IPS DF 6.9 (cell line): ENCODE measurements at places on chromosomes 5 and 9.

DNA sequence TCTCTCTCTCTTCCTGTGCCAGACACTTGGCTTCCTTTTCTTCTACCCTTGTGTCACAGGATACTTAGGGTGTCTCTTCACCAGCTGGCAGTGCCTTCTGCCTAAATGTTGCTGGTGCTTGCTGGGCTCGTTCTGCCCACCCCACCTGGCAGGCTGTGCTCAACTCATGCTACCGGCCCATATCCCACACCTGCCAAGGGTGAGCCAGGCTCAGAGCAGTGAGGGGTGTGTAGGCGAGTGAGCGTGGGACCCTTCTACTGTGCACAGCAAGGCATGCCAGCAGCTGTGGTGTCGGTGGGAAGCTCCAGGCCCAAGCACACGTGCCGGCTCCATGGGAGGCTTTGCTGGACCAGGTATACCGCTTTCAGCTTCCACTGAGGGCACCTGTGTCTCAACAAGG lies 1626.7 kb upstream of the ACO1 start:
- DNase-seq = no peak

DNA sequence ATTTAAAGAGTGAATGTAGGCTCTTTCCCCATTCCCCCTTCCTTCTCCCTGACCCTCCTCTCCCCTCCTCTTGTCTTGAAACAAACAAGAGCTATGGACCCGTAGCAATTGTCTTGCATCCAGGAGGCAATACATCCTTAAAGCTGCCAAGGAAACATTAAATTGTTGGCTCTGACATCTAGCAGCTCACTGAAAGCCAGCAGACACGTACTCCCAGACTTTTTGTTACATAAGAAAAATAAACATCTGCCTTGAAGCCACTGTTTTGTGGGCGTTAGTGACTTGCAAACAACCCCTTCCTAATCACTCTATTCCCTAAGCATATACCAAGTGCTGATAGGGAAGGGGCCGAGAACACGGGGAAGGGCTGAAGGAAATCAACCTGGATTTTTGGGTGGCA lies 8.6 kb downstream of the SLC45A2 start:
- no peak for DNase-seq

GRCh38 chr5:122435234-122435633 lies 123.2 kb downstream of the SNCAIP start:
- no peak for DNase-seq

DNA sequence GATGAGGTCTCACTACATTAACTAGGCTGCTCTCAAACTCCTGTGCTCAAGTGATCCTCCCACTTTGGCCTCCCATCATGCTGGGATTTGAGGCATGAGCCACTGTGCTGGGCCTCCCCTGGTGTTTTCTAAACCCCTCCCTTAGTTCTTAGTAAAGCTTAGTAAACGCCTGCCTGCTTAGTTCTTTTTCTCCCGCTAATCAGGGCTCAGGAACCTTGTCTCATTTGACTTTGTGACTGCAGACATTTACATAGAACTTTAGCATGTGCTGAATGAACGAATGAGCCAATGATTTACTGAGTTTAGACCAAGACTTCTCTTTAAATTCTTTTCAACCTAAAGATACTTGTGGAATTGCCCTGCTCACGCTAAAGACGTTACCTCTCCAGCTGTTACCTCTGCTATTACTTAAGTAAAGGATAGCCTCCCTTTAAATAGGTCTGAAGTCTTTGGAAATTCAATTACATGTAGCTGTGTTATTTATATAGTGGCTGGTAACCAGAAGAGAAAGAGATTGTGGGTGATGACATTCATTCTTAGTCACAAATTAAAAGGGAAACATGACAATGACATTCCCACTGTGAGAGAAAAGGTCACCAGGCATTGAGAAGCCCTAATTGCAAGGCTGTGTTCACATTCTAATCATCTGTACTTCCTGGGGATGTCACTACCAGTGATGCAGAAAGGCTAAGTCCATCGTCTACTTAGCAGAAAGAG lies 18.6 kb upstream of the SUSD1 start:
- DNase-seq = no peak
